Activated CD8-positive, alpha-beta memory T cell treated with anti-CD3 and anti-CD28 coated beads, Interleukin-2, amount 10 ng/mL, durations not matched to agents 7 days and 5 days (primary cell): ENCODE measurements at places on chromosomes 13 and 19. TPM values are rescaled to one million over a fixed set of nuclear protein-coding genes. Genes with fewer than 3 reads are reported as not detected.

The WDR62 gene
- 34.5 TPM for total RNA-seq

GRCh38 chr13:50915565-50915964, 6.0 kb downstream of the RNASEH2B start:
- peaks cover 32% of the 10 kb centered on the region for H3K36me3 ChIP-seq
- peak overlapping the region; percentile 85 for H3K27ac ChIP-seq
- peak; percentile 58 for DNase-seq

The SLITRK6 gene
- not detected for total RNA-seq

- H3K4me3 ChIP-seq, result no peak overlapping the region
- DNase-seq, result no peak
- no peak overlapping the region for H3K27ac ChIP-seq
- H3K4me1 ChIP-seq, result peaks cover 37% of the 10 kb centered on the region
These were observed 46.7 kb downstream of the NDFIP2 start for GRCh38 chr13:79527698-79528097.

The OR10H1 gene
- total RNA-seq, result not detected

The NANOS3 gene
- 2.8 TPM for total RNA-seq

DNA sequence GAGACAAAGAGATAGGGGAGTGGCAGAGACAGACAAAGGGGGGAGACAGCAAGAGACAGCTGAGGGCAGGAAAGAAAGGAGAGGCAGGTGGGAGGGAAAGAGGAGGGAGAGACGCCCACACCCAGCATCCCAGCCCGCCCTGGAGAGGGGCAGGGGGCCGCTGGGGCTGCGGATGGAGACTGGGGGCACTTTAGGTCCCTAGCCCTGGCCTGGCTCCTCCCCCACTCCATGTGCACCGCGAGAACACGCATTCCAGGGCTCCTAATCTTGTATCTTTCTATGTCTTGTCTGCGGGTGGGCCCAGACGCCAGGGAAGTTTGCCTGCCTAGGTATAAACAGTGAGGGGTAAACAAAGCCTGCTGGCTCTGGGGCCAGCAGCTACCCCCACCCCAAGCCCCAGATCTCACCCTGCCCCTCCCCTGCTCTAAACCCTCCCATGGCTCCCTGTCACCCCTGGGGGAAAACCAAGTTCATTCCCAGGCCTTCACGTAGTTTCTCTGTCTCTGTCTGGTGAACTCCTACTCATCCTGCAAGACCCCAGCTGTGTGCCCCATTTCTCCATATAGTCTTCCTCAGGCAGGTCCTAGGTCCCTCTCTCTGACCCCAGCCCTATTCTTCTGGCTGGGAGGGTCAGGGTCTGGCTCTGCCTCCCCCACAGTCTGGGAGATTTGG, 5.7 kb downstream of the TLE5 start:
- peaks cover 39% of the 10 kb centered on the region for H3K36me3 ChIP-seq
- no peak overlapping the region for H3K4me3 ChIP-seq
- no peak for DNase-seq
- H3K27ac ChIP-seq, result no peak overlapping the region
- no peaks in the 10 kb centered on the region for H3K27me3 ChIP-seq
- peaks cover 25% of the 10 kb centered on the region for H3K4me1 ChIP-seq

- peak overlapping the region; percentile 95 for H3K27ac ChIP-seq
- H3K4me3 ChIP-seq, result peak overlapping the region; percentile 57
- DNase-seq, result peak; percentile 83
- peaks cover 81% of the 10 kb centered on the region for H3K4me1 ChIP-seq
- no peaks in the 10 kb centered on the region for H3K27me3 ChIP-seq
- H3K36me3 ChIP-seq, result peaks cover 1% of the 10 kb centered on the region
These were observed 25.5 kb downstream of the ELL start for GRCh38 chr19:18496167-18496979.

DNA sequence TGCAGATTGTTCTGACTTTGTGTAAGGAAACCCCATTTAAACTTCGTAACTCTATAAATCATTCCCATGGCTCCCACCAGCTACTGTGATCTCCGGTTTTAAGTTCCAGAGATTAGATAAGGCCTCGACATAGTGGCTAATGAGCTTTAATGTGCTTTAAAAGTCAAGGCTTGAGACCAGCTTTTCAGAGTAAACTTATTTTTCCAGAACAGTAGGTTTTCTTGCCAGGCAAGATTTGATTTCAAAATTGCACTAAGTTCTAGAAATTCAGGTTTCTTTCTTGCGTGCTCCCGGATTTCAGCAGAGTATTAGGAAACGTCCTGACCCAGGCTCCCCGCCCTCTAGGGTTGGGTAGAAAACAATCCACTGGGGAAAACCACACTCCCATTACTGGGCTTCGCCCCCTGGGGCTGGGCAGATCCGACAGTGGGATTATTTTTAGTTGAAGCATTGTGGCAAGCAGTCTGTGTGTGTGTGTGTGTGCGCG, 43.3 kb downstream of the CRYL1 start:
- peaks cover under 1% of the 10 kb centered on the region for H3K4me1 ChIP-seq
- no peak overlapping the region for H3K4me3 ChIP-seq
- no peaks in the 10 kb centered on the region for H3K27me3 ChIP-seq
- DNase-seq, result no peak

GRCh38 chr13:110359840-110360301, 52.8 kb downstream of the COL4A2 start:
- no peak for DNase-seq
- no peaks in the 10 kb centered on the region for H3K27me3 ChIP-seq
- H3K27ac ChIP-seq, result no peak overlapping the region

The KCTD12 gene
- 2.4 TPM for total RNA-seq

- no peak overlapping the region for H3K4me3 ChIP-seq
- DNase-seq, result no peak
- H3K27ac ChIP-seq, result no peak overlapping the region
- H3K27me3 ChIP-seq, result no peaks in the 10 kb centered on the region
- H3K4me1 ChIP-seq, result peaks cover under 1% of the 10 kb centered on the region
- peaks cover 12% of the 10 kb centered on the region for H3K36me3 ChIP-seq
These were observed 64.9 kb downstream of the RFC3 start for GRCh38 chr13:33882804-33883203.

GRCh38 chr19:21128901-21129698, 12.7 kb upstream of the ZNF431 start:
- peaks cover 16% of the 10 kb centered on the region for H3K36me3 ChIP-seq
- H3K27ac ChIP-seq, result no peak overlapping the region
- no peaks in the 10 kb centered on the region for H3K27me3 ChIP-seq
- no peak overlapping the region for H3K4me3 ChIP-seq

DNA sequence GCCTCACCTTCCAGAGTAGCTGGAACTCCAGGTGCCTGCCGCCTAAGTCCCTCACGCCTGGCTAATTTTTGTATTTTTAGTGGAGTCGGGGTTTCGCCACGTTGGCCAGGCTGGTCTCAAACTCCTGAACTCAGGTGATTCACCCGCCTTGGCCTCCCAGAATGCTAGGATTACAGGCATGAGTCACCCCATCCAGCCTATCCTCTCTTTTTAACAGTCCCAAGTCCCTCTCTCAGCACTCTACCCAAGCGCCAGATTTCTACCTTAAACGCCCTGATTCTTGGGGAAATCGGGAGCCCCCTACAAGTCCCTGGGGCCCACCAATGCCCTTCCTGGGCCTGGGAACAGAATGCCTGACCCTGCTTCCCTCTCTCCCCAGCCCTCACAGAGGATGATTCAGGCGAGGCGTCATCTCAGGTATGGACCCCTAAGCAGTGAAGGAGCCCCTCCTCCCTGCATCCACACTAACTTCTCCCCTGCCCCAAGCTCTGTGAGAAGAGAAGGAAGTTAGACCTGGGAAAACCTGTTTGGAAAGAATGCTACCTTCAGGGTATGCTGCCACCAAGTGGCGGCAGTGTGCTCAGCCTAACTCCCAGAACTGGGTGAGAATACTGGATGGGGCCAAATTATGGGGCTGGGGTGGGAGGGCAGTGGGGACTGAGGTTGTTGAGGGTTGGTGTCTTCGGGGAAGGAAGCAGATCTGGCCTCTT, 20.8 kb upstream of the EBI3 start:
- H3K27ac ChIP-seq, result peak overlapping the region; percentile 46
- no peaks in the 10 kb centered on the region for H3K36me3 ChIP-seq
- peaks cover 3% of the 10 kb centered on the region for H3K4me1 ChIP-seq
- H3K4me3 ChIP-seq, result no peak overlapping the region

- DNase-seq, result no peak
- no peak overlapping the region for H3K4me3 ChIP-seq
These were observed 29.8 kb upstream of the KATNAL1 start for GRCh38 chr13:30337061-30337610.

DNA sequence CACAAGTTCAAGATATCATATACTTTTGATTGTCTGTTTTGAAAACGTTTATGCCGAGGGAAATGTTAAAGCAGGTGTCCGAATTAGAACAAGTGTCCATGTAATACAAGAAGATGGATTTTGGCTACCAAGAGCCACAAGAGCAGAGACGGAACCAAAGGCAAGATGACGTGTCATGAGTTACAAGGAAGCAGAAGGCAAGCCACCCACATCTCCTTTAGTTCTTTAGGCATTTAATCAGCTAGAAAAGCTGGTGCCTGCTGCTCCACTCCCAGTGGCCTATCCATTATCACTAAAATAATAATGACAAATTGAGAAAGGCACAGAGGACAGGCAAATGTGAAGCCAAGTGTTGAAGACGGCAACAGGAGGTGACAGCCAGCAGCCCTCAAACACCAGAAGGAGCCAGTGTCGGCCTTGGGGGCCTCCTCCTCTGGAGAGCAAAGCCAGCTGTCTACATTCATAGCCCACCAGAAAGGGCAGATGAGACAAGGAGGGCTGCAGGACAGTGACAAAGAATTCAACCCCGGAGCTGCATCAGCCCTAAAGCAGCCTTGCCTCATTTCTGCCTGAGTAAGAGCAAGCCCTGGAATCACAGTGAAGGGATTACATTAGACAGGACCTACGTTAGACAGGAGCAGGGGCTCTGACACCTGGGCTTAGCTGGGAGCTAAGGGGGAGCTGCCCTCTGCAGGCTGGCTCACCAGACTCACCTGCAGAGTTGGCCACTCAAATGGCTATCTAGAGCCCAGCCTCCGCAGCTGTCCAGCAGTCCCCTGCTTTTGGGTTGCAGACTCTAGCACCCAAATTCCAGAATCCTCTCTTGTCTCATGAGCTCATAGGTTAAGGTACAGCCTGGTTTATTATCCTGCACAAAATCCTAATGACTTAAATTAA, 569.9 kb downstream of the UQCRFS1 start:
- H3K27ac ChIP-seq, result no peak overlapping the region
- H3K36me3 ChIP-seq, result no peaks in the 10 kb centered on the region
- no peaks in the 10 kb centered on the region for H3K27me3 ChIP-seq
- H3K4me3 ChIP-seq, result no peak overlapping the region
- no peak for DNase-seq
- H3K4me1 ChIP-seq, result no peaks in the 10 kb centered on the region

The C5AR2 gene
- total RNA-seq, result 0.29 TPM

The ADM5 gene
- total RNA-seq, result 3.5 TPM
